Osteoblast (primary cell): ENCODE measurements at places on chromosomes 11 and 22. TPM values are rescaled to one million over a fixed set of nuclear protein-coding genes. Genes with fewer than 3 reads are reported as not detected.

DRD4 gene
- total RNA-seq: under 0.01 TPM in 1 of 2 replicates, not detected in the other

SLC5A4 gene
- total RNA-seq: not detected in 2 replicates

SYCE3 gene
- not detected in 2 replicates for total RNA-seq

SSTR3 gene
- total RNA-seq: not detected in 2 replicates

H19 gene
- total RNA-seq: 4.3 and 9.4 TPM in 2 replicates

RIMBP3C gene
- 0.29 and 0.36 TPM in 2 replicates for total RNA-seq

IRAG1 gene
- total RNA-seq: 2.7 and 4.3 TPM in 2 replicates

ACR gene
- 1.4 TPM in 1 of 2 replicates, not detected in the other for total RNA-seq

SLC25A18 gene
- total RNA-seq: not detected in 2 replicates

A4GALT gene
- 19.9 and 24.2 TPM in 2 replicates for total RNA-seq

PDE2A gene
- total RNA-seq: 0.36 and 0.59 TPM in 2 replicates

C1QTNF4 gene
- 0.36 TPM in 1 of 2 replicates, not detected in the other for total RNA-seq

DAGLA gene
- 2.9 and 3.6 TPM in 2 replicates for total RNA-seq

HBD gene
- not detected in 2 replicates for total RNA-seq

PHF21B gene
- not detected in 2 replicates for total RNA-seq

TMEM184B gene
- total RNA-seq: 29.8 and 30.0 TPM in 2 replicates

RHOD gene
- total RNA-seq: 26.8 and 27.5 TPM in 2 replicates

SPI1 gene
- not detected in 2 replicates for total RNA-seq

TRIM51 gene
- total RNA-seq: not detected in 2 replicates

GPR83 gene
- not detected in 2 replicates for total RNA-seq

MOV10L1 gene
- 0.36 and 0.59 TPM in 2 replicates for total RNA-seq

LGR4 gene
- 56.1 and 96.9 TPM in 2 replicates for total RNA-seq

NXPE1 gene
- not detected in 2 replicates for total RNA-seq

CBX7 gene
- 12.7 and 14.5 TPM in 2 replicates for total RNA-seq

WT1 gene
- total RNA-seq: under 0.01 TPM in 1 of 2 replicates, not detected in the other

MMP27 gene
- total RNA-seq: not detected in 2 replicates

WBP2NL gene
- under 0.01 and 0.72 TPM in 2 replicates for total RNA-seq

MS4A15 gene
- not detected in 2 replicates for total RNA-seq

EFCAB6 gene
- total RNA-seq: 1.8 and 2.9 TPM in 2 replicates

VEGFB gene
- total RNA-seq: 37.6 and 41.5 TPM in 2 replicates

PANX3 gene
- total RNA-seq: not detected in 2 replicates
